Stimulated activated CD4-positive, alpha-beta T cell treated with anti-CD3 and anti-CD28 coated beads, Interleukin-4, amount 100 ng/mL, for 1 hour (primary cell): ENCODE measurements at places on chromosomes 12 and 14.

DNA sequence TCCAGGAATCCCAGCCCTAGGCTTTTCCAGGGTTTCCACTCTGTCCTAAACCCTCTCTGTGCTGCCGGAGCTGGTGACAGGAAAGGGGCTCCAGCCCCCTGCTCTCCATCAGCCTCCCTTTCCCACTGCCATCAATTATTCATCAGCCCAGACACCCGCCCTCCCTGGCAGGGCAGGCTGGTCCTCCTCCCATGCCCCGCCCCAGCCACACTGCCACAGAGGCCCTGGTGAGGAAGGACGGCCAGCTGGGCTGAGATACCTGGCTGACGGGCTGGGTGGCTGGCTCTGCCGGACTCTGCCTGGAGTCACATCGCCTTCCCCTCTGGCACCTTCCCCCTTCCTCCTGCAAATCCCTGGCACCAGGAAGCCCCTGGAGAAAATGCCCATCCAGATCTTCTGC, 11.9 kb upstream of the SMARCD1 start:
- DNase-seq, result no peak

DNA sequence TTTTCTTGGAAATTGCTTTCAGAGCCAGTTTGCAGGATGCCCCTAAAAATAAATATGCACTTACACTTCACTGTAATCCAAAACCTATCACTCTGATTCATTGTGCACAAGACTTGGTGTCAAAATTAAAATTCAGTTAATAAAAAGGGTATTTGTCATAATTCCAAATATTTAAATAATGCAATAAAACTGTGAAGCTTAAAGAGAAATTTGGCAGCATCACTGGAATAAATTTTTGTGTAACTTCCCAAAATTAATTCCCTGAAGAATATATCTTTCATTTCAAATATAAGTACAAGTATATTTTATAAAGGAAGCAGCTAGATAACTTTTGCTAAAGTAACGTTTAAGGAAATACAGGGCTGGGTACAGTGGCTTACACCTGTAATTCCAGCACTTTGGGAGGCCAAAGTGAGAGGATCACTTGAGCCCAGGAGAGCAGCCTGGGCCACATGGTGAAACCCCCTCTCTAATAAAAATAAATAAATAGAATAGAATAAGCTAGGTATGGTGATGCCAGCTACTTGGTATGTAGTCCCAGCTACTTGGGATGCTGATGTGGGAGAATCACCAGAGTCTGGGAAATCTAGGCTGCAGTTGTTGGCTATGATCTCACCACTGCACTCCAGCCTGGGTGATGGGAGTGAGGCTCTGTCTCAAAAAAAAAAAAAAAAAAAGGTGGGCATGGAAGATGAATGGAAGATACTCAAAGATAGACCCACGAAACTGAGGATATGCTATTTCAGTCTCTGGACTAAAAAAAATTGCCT, 233.8 kb downstream of the FBXL14 start:
- DNase-seq, result no peak

DNA sequence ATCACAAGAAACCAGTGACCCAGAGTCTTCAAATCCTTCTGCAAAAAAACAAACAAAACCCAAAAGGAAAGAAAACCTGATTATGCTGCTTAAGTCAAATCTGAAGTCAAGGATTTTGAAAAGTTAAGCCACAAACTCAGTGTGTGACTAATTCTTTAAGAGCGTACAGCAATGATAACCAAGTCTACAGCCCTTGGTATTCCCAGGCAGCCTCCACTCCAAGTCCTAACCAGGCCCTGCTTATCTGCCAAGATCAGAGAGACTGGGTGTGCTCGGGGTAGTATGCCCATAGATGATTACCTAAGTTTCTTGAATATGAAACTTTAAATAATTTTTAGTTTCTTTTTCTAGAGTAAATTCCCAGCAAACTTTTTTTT, 13.1 kb downstream of the PGAM5 start:
- no peak for DNase-seq

DNA sequence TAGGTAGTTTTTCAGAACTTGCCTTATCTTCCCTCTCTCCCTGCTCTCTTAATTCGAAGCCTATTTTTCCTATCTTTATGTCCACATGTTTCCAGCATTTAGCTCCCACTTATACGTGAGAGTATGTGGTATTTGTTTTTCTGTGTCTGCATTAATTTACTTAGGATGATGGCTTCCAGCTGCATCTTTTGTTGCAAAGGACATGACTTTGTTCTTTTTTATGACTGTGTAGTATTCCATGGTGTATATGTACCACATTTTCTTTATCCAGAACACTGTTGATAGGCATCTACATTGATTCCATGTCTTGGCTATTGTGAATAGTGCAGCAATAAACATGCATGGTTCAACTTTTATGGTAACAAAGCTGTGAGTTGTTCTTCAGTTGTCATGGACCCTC, 7.8 kb upstream of the CLEC2D start:
- DNase-seq, result no peak

GRCh38 chr12:8037947-8038346, 5.4 kb downstream of the FOXJ2 start:
- no peak for DNase-seq

DNA sequence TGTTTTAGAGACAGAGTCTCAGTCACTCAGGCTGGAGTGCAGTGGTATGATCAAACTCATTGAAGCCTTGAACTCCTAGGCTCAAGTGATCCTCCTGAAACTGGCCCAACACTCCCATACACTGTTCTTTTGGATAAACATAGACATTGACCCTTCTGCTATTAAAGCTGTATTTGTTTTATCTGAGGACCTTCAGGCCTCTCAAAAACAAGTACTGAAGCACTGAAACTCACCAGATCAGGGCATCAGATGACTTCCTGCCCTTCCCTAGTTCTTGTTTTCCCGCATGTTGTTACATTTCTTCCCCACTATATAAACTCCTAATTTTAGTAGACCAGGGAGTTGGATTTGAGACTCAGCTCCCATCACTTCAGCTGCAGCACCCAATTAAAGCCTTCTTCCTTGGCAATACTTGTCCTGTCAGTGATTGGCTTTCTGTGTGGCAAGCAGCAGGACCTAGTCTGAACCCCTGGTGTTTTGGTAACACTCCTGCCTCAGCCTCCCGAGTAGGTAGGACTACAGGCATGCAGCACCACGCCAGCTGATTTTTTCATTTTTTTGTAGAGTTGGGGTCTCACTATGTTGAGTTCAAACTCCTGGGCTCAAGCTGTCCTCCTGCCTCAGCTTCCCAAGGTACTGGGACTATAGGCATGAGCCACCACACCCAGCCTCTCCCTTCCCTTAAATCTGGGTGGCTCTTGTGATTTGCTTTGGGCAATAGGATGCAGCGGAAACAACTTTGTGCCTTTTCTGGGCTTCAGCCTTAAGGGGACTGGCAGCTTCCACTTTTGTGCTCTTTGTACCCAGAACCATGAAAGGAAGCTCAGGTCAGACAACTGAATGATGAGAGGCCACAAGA, 12.5 kb upstream of the IFT81 start:
- no peak for DNase-seq

- DNase-seq, result no peak
Measured at GRCh38 chr14:99644035-99644587, 818 bp upstream of the HHIPL1 start.

- no peak for DNase-seq
Measured at GRCh38 chr14:46818147-46818546, 166.6 kb upstream of the RPL10L start.

- DNase-seq, result no peak
Measured at GRCh38 chr14:22471545-22472121, 117.4 kb downstream of the DAD1 start.

DNA sequence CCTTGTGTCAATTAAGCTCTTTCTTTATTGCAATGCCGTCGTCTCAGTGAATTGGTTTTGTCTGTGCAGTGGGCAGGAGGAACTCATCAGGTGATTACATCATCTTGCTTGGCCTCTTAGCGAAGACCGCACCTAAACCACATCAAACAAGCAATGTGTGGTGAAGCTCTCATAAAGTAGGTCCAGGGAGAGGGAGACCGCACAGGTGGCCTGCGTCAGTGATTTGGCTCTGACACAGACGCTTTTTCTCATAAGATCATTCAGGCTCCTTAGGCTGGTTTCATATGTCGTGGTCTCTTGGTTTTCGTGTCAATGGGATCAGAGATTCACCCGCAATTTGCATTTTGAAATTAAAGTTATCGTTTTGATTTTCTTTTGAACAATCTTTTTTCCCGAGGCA, 6.7 kb upstream of the TESC start:
- no peak for DNase-seq

DNA sequence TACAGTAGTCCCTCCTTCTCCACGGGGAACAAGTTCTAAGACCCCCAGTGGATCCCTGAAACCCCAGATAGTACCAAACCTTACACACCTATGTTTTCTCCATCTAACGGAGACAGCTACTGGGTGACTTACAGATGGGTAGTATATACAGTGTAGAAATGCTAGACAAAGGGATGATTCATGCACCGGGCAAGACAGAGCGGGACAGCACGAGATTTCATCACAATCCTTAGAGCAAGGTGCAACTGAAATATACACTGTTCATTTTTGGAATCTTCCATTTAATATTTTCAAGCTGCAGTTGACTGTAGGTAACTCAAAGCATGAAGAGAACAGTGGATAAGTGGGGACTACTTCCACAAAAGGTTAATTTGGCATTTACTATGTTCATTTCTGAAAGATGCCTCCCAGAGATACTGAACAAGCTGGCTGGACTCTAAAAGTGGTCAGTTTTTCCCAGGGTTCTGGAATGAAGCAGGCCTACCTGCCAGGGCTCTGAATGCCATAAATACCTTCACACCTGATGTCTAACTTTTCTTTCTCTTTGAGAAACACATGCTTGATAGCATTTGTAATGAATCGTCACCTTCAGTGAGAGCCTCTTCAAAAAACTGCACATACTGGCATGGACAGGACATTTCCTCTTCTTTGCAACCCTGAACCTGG, 127.7 kb upstream of the FOXN3 start:
- no peak for DNase-seq

GRCh38 chr12:40162033-40162432, 56.2 kb upstream of the SLC2A13 start:
- no peak for DNase-seq

DNA sequence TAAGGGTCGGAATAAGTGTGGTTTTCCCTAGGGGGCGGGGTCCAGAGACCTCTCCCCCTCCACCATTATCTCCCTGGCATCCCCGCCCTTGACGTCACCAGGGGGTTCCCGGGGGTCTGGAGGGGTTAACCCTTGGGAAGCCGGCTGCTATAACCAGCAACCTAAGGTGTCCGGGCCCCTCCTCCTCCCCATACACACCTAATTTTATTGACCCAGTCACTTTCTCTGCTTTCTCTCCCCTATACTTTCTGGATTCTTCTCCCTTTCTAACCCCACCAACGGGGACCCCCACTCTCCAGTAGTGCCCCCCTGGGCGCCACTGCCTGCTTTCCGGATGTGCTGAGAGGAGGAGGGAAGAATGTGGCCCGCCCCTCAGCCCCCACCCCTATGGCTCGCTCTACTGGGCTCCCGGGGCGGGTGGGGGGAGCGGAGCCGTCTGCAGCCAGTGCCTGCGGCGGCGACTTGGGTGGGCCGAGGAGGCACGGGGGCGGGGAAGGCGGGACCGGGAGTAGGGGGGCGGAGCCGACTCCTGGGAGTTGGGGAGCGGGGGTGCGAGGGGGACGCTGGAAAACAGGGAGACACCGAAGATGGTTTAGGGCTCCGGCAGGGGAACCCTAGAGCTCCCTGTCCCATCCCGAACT, 1.8 kb downstream of the GLI1 start:
- peak; percentile 36 for DNase-seq

DNA sequence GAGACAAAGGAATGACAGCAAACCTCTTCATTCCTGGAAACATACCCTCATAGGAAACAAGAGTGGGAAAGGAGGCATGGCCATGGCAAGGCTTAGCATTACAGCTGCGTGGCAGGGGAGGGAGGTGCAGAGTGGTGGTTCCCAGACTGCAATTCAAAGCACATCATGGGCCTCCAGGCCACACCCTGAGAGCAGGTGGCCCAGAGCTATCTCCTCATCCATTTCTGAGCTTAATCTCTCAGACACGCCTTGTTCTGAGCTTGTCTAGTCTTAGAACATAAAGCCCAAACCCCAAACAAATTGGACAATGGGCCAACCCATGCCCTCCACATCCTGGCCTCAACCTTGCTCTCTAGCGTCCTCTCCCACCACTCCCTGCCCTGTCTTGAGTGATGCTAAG, 5.9 kb upstream of the KRT3 start:
- DNase-seq, result no peak

DNA sequence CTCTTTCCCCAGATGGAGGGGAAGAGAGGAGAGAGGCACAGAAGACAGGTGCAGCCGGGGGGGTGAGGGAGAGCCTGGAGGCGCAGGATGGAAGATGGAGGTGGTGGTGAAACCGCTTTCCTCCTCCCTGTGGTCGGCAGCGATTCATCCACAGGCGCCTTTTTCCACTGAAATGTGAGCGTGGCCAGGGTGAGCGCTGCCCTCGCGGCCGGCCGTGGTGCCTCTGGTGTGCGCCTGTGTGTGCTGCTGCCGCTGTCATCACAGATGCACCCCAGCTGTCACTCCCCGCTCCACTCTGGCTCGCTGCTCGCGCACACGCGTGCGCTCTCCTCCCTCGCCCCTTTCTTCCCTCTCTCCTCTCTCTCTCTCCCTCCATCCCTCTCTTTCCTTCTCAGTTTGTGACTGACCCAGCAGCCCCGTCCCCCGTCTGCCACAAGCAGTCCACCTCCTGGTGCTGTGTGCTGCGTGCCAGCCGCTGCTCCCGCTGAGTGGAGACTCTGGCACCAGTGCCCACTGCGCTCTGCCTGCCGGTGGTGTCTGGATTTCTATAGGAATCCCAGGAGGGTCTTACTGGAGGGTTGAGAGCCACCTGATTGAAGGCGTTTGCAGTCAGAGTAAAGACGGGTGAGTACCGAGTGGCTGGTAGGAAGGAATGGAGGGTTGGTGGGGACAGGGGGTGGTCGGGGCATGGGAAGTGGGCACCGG, at the start of gene LRTM2:
TSS of gene LRTM2 (plus strand) at position 375 of the 705 bp plus-strand sequence. CDS start 7,584 bp downstream, outside the sequence.
- no peak for DNase-seq

DNA sequence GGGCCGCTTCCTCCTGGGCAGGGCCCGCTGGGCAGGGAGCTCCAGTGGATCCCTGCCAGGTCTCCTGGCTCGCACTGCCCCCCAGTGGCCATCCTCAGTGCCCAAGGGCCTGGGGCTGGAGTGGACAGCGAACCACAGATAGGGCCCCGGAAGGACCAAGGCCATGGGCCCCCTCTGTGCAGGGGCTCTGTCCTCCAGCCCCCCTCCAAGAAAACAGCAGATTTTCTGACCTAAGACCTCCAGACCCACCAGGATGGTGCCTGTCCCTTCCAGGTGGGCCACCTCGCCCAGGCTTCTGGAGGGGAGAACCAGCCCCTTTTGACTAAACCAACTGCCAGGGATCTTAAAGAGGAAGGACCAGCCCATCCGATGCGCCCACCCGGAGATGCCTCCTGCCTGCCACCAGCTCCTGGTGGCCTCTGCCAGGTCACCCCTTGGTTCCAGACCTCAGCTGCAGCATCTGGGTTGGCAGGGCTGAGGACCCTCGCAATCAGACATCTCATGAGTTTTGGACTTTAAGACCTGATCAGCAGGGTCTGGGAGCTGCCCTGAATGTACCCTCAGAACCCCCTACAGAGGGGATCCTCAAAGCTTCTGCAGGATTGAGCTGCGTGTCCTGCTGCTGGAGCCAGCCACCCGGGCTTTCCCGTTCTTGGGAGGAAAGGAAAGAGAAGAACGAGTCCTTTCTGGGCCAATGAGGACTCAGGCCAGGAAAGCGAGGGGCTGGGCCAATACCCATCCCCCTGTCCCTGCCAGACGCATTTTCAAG, 325.8 kb upstream of the DIO3 start:
- DNase-seq, result peak; percentile 15

GRCh38 chr12:21453312-21453852, 15.9 kb downstream of the PYROXD1 start:
- no peak for DNase-seq

GRCh38 chr14:105180592-105181548, at the start of gene NUDT14:
Gene NUDT14, minus strand, starts transcription at chr14:105181312. Its CDS starts 103 bp downstream, at chr14:105181209.
- peak; percentile 83 for DNase-seq

- DNase-seq, result no peak
Measured at GRCh38 chr14:20632448-20632830, 9.1 kb downstream of the OR6S1 start.
